MG63 (cell line): ENCODE measurements at places on chromosomes 7 and 10.

DNA sequence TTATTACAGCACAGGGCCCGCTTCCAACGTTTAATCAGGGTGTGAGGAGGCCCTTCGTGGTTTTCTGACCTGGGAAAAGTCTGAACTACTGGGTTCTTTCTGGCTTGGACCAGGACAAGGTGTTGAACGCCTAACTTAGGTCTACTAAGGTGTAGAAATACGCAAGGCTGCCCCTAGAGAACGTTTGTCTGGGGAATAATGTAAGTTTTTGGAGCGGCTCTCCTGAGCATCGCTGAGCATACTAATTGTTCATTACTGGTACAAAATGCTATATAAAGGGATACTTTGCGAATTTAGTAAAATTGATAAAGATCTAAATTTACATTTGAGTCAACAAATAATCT lies 32.4 kb upstream of the TOMM7 start:
- DNase-seq: no peak

GRCh38 chr7:40760987-40761386 lies 626.2 kb downstream of the SUGCT start:
- no peak for DNase-seq

GRCh38 chr10:25117757-25118156 lies 57.0 kb upstream of the GPR158 start:
- DNase-seq: no peak

GRCh38 chr7:55083206-55083605 lies 64.4 kb downstream of the EGFR start:
- no peak for DNase-seq

- DNase-seq: no peak
These were observed 25.5 kb downstream of the KLHDC10 start for GRCh38 chr7:130095812-130096211.

- DNase-seq: peak; percentile 3
These were observed 20.8 kb upstream of the NRP1 start for GRCh38 chr10:33355274-33355673.

DNA sequence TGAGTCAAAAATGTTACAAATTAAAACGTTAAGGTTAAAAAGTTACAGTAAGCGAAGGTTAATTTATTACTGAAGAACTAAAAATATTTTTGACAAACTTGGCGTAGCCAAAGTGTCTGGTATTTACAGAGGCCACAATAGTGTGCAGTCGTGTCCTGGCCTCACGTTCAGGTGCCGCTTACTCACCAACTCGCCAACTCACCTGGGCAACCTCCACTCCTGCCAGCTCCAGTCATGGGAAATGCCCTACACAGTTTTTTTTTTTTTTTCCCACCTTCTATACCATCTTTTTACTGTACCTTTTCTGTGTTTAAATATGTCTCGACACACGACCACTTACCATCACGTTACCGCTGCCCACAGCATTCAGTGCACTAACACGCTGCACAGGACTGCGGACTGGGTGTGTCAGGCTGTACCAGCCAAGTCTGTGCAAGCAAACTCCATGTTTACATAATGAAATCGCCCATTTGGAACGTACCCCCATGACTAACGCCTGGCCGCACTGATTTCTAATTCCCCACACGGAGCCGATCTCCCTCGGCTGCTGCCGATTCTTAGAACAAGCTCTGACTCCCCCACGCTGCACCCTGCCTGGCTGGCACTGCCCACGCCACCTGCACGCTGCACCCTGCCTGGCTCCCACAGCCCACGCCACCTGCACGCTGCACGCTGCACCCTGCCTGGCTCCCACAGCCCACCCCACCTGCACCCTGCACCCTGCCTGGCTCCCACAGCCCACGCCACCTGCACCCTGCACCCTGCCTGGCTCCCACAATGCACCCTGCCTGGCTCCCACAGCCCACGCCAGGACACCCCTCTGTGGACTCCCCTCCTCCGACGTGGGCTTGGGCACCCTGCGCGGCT lies 203.1 kb downstream of the ZMYND11 start:
- DNase-seq: peak; percentile 41

DNA sequence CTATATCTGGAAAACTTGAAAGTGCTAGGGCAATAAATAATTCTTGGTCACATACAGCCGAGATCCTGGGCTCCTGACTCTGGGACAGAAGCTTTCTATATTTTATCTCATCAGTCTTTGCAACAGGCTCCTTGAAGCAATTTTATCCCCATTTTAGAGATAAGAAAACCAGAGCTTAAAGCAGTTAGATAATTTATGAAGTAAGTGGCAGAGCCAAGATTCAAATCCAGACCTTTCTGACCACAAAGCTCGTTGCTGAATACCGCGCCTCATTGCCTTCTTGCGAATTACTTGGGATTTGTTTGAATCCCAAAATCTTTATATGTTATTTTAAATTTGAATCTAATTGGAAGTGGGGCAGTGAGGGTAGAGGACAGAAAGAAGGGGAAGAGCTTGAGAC lies 106.0 kb downstream of the TCF7L2 start:
- DNase-seq: no peak

DNA sequence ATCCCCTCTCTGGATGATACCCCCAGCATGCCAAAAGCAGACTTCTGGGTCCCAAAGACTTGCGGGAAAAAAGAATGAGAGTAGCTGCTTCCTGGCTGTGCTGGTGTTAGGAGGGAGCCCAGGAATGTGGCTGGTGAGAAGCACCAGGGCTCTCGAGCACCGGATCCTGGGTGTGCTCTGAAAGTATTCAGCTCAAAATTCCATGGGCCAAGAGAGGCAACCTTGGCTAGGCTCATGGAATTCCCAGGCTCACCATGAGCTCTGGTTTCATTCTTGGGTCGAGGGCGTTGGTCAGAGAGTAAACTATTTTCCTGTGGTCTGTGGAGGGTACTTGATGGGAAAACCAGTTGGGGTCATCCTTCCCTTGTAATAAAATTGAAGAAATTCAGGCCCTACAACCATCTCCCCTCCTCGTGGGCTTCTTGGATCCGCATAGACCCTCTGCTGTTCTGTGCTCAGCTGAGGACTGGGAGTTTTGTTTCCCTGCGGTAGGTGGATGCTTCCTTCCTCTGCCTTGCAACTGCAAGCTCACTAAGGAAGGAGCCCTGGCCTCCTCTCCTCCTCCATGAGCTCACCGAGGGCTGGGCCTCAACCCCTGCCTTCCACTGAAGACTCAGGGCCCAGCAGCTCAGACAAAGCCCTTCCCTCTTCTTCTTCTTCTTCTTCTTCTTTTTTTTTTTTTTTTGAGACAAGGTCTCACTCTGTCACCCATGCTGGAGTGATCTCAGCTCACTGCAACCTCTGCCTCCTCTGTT lies 34.5 kb upstream of the AQP1 start:
- DNase-seq: no peak

DNA sequence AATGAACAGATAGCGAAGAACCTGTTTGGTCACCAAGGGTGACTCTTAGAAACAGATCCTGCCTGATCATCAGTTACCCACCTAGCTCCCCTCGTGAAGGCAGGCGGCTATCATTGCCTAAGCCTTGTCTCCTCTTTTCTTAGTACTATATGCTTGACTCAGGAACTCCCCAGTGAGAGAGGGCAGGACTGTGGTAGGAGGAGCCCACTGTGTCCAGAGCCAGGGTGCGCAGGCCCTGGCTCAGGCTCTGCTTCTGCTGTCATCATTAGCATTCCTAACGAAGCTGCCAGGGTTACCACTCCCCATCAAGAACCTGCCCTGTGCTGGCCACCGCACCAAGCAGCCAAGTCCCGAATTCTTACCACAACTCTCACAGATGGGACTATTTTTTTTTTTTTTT lies 160.8 kb downstream of the CHN2 start:
- DNase-seq: no peak

DNA sequence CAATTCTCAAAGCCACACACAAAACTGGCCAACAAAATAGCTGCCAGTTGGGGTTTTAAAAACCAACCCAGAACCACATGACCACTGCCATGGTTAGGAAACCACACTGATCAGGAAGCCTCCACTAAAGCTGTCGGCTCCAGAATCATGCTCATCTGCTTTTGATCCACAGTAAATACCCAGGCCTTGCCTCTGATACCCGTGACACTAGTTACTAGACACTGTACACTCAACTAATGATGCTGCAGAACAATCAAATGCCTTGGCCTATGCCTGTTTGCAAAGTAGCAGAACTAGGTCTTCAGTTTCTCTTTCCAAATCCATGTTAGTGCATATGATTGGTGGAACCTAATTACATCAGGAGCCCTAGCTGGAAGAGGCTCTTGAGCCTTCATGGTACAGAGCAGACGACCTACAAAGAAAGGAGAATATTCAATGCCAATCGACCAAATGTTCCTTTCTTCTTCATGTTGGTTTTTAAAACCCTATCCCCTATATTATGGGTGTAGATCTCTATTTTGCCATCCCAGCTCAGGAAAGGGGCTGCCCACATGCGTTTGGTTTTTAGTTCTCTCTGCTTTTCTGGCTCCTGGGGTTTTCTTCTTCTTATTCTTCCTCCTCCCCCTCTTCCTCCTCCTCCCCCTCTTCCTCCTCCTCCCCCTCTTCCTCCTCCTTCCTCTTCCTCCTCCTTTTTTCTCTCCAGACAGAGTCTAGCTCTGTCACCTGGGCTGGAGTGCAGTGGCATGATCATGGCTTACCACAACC lies 76.6 kb downstream of the CNNM2 start:
- DNase-seq: no peak

- DNase-seq: no peak
These were observed 17.9 kb downstream of the ANKRD22 start for GRCh38 chr10:88833723-88834122.

DNA sequence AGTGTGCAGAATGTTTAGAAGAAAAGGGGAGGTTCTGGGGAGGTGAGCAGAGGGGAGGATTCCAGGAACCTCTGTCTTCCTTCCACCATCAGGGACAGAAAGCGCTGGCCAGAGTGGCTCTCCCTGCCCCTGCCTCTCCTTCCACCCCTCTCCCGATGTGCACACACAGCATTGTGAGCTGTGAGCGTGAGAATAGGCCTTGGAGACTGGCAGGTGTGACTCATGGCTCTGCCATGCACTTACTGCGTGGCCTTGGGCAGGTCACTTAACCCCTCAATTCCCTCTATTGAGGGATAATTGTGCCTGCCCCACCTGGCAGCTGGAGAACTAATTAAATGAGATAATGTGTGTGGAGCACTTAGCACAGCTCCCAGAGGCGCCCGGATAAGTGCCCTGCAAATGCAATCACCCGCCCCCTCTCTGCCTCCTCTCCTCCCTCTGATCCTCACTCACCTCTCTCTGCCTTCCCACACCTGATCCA lies 115.4 kb downstream of the ZMIZ1 start:
- peak; percentile 85 for DNase-seq

DNA sequence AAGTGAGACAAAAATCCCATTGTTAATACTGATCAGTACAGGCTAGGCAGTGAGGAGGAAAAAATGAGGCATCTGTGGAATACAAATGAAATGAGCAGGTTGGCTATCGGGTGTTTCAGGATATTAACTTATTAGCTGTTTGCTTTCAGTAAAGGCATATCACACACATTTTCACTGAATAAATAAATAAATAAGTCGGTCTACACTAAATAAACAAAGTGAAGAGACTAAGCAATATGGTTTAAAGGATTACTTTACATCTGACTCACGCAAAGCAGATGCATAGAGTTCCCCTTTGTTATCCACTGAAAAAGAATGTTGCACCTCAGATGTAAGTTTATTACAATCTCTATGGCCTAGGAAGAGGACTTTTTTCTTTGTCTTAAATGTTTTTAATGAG lies 6.3 kb upstream of the SEMA3A start:
- DNase-seq: no peak

GRCh38 chr7:159158125-159158887 lies 13.6 kb upstream of the VIPR2 start:
- no peak for DNase-seq

DNA sequence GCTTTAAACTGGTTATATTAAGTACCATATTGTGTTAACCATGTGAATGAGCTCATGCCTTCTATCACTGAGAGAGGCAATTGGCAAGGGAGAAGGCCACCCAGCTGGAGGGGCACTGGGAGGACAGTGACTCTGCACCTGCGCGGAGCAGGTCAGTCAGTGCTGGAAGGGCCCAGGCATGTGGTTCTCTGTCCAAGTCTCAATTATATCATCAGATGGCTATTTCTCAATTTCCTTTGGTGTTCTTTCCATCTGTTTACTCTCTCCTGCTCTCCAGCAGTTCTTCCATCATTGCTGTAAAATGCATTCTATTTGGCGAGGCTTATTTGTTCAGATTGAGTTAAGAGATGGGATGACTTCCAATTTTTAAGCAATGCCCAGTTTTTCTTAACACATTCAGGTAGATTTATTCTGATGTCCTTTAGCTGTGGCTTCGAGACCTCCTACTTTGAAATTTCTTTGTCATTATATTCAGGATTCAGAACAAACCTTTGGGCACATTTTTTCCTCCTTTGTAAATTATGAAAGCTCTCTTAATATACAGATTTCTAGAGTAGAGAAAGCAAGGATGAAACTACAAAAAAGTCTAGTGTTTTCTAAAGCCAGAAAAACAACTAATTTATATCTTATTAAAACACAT lies 159.3 kb downstream of the BMPER start:
- DNase-seq: no peak

- DNase-seq: peak; percentile 47
These were observed 220.1 kb upstream of the MKLN1 start for GRCh38 chr7:131107337-131108211.

- DNase-seq: no peak
These were observed 26.3 kb upstream of the AKR1B1 start for GRCh38 chr7:134485203-134485602.

- DNase-seq: no peak
These were observed 72.9 kb upstream of the AMPH start for GRCh38 chr7:38704041-38704547.

GRCh38 chr10:115328331-115328730 lies 235.2 kb downstream of the ATRNL1 start:
- DNase-seq: no peak

GRCh38 chr7:92729172-92729571 lies 107.2 kb downstream of the CDK6 start:
- no peak for DNase-seq

GRCh38 chr7:99767662-99768061 lies 16.3 kb downstream of the CYP3A4 start:
- no peak for DNase-seq

DNA sequence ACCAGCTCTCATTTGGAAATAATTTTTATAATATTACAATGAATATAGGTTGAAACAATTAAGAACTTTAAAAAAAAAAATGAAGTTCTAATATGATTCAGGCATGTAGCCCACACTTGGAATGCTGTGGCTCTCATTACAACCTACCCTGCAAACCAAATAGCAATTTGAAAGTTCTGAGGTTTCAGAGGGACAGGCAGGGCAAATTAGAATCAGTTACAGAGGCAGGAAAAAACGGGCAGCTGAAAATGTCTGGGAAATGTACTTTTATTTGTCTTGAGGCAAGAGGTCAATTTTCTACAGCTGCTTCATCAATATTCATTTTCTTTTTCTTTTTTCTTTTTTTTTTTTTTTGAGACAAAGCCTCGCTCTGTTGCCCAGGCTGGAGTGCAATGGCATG lies 95.3 kb downstream of the PIP4K2A start:
- DNase-seq: no peak

- DNase-seq: no peak
These were observed 69.8 kb downstream of the CDK6 start for GRCh38 chr7:92766461-92767003.

DNA sequence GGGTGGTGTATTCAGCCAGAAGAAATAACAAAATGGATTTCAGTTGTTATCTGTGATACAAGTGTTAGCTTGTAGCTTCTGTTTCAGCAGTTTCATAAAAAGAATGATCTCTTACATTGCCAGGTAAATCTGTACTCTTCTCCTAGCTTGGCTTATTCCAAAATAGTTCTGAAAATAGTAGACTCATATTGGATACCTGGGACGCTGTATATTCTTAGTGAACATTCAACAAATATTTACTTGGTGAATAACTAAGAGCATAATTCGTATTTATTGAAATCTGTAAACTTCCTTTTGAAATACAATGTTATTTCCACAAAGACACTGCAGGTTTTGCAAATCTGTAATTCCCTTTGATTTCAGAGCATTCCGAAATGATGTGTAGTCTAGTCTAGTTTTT lies 249.2 kb downstream of the ADK start:
- DNase-seq: no peak
